ENCODE measurements at places on chromosomes 7 and 10. TPM values are rescaled to one million over a fixed set of nuclear protein-coding genes. Genes with fewer than 3 reads are reported as not detected.

DNA sequence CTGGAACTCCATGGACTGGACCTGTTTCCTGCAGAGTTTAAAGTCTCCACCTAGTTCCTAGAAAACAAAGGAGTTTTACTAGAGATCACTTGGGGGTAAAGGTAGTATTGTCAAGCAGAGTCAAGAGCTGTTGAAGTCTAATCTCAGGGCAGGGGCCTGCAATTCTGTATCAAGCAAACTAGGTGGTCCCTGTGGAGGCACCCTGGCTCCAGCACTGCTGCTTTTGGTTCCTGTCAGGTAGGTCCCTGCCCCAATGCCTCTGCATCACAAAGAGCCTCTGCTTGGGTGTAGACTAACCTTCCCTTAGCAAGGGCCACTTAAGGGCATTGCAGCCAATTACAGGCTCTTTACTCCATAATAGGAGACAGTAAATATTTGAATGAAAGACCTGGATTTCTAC lies 22.5 kb downstream of the ZSCAN25 start:
- DNase-seq: no peak

GRCh38 chr7:96211954-96212353 lies 109.9 kb downstream of the SLC25A13 start:
- DNase-seq: no peak

DNA sequence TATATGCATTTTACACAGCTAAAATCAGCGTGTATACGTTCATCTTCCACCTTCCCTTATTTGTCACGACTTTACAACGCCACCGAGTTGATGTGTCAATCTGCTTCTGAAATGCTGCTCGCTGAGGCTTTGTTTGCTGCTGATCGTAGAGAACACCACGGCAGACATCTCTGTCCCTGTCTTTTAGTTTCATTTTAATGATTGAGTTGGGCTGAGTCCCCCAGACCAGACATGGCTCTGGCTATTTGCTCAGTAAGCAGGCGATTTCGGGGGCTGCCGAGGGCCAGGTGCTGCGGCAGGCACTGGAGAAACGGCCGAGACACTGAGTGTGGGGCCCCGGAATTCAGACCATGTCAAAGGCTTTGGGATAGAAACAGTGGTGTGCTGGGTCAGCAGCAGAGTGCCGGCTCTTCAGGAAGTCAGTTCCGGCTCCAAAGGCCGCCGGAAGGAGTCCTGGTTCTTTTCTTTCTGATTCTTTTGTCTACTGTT lies 5.0 kb downstream of the LRRC27 start:
- no peak for DNase-seq

DNA sequence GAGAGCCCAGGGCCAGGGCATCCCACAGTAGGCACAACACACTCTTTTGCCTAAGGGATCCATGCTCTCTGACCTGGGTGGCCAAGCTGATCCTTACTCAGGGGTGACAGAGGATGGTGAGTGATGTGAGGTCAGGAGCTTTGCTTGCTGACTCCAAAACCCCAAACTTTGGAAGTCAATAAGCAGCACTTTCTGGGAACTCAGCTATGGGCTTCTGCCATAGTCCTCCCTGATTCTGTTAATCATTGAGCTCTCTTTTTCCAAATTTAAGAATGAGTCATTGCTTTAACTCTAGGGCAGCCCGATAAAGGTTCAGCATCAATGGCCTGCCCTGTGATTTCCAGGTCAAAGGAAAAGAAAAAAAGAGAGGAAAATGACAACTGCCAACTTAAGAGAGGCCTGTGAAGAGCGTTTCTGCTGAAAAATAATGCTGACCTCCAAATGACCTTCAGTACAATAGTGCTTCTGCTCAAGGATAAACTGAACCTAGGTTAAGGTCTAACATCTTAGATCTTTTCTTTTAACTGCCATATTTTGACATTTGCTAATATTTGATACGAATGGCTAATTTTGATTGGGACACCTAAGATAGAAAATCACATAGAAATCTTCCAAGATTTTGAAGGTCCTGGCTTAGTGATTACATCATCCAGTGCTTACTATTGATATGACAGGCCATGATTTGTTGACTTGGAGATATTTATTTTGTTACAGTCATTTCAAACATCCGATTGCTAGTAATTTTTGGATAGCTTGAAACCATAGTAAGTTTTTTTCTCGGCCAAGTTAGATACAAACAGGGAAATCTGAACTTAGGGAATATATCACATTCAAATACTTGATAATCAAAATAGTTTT lies 20.8 kb upstream of the RELN start:
- no peak for DNase-seq

- DNase-seq: no peak
These were observed 66.2 kb downstream of the WDR37 start for GRCh38 chr10:1122349-1122748.

- DNase-seq: peak; percentile 35
These were observed 470.0 kb downstream of the SUGCT start for GRCh38 chr7:40604601-40605438.

DNA sequence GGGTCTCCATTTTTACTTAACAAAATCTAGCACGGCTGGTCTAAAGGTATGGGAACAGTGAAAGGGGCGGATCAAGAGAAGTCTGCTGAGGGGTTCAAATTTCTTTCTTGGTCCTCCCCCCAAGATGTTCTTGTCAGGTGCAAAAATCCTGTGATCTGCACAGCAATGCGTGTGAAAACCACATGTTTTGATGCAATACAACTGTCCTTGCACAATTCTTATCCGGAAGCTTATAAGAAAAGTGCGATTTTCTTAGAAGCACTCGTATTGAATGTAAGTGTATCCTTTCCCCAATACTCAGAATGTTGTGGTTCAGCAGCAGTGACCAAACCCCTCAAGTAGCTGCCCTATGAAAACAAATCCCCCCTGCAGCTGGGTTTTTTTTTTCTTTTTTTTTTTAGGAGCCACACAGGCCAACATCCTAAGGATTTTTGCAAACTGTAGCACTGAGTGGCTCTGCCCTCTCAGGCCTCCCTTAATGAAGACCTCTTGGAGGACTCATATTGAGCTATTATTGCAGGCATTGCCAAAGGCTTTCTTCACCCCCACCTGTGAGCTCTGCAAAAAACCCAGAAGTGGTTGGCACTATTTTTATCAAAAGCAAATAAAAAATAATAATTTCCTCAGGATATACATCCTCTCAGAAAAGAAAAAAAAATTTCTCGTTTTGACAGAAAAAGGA lies 151.9 kb upstream of the ITGB1 start:
- no peak for DNase-seq

- no peak for DNase-seq
These were observed 4.1 kb upstream of the CHN2 start for GRCh38 chr7:29190349-29191045.

DNA sequence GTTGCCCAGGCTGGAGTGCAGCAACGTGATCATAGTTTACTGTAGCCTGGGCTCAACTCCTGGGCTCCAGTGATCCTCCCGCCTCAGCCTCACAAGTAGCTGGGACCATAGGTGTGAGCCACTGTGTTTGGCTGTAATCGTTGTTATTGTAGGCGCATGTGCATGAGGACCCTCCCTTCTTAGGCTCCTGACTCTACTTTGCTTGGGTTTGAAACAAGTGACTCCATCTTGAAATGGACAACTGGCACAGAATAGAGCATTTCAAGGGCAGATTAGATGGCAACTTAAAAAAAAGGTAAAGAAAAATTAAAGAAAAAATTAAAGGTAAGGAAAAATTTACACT lies 15.4 kb upstream of the GIMAP8 start:
- DNase-seq: no peak

DNA sequence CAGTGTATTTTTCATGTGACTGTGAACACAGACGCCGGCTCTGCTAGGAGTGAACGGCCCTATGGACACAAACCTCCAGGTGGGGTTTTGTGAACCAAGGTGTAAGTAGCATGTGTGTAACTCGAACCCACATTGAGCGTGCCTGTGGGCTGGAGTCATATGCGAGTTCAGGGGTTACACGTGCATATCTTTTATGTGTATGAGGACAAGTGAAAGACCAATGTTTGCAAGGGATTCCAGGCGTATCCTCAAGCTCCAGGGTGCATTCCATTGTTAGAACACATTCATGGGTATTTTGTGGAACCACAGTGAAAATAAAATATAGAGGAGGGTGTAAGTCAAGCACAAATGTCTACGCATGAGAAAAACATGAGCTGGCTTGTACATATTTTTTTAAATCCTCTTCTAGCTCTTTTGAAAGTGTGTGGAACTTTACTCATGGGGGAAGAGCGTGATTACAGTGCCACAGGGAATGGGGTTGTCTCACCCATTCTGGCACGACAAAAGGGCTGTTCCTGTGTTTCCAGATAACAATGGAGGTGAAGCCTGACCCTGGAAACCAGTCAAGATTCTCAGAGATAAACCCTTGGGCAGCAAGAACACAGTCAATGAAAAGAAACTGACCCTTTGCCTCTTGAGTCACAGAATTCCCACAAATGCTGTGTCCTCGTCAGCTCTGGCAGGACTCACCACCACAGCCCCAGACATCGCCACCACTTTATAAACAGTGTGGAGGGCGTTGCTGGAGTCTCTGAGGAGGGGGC lies 37.0 kb upstream of the GOT1 start:
- DNase-seq: no peak

GRCh38 chr10:30127120-30127541 lies 67.7 kb upstream of the JCAD start:
- DNase-seq: no peak

DNA sequence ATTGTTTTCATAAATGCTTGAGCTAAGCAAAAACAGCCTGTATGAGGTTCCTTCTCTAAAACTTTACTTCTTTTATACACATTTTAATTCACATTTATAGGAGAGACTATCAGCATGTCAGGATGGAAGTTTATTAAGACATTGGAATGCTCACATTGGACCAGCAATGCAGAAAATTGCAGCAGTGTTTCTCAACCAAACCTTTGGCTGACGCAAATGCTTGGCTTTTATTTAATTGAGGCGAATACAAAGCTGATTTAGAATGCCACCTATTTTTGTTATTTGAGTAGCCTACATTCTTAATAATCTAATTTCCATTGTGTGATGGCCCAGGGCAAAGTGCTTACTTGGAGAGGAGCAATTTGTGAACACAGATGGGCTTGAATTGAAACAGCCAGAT lies 283.2 kb downstream of the ARL4A start:
- DNase-seq: no peak

GRCh38 chr10:29849126-29849833 lies 210.1 kb downstream of the JCAD start:
- DNase-seq: peak; percentile 90

DNA sequence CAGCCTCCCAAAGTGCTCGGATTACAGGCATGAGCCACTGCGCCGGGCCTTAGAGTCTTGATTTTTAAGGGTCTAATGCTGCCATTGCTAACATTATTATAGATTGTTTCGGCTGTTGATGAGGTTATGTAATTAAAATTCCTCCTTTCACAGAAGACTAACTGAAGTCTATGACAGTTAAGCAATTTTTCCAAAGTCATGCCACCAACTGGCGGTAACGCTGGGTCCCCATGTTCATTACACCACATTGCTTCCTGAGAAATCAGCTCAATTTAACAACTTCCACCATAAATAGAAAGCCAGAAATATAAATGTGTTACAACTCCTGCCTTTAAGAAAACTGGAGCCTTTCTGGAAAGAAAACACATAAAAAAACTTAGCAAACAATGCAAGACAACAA lies 3.5 kb downstream of the ERLIN1 start:
- no peak for DNase-seq

- DNase-seq: no peak
These were observed 4.5 kb upstream of the LRRC18 start for GRCh38 chr10:48944171-48944570.

DNA sequence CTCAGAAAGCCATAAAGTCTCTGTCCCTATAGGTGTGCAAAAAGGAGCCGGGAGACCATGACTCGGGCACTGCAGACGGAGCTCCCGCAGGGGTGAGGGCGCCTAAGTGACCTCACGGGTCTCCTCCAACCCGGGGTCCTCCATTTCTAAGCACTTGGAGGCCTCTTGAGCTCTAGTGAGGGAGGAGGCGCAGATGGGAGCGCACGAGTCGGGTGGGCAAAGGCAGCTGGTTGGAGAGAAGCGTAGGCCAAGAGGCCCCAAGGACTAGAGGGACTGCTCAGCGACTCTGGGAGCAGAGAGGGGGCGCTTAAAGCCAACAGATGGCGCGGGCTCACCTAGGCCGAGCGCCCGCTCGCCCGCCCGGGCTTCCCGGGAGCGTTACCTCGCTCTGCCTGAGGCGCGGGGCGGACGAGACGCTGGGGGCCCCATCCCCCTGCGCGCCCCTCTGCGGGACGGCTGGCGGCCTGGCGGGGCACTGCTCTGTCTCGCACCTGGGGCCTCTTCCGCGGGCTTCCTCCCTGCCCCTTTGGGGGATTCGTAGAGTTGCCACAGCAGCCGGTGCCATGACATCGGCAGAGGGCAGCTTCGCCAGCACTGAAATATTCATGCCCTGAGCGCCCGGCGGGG lies 523 bp upstream of the CDH23 start:
- DNase-seq: no peak

- no peak for DNase-seq
These were observed 25.6 kb downstream of the ADRA2A start for GRCh38 chr10:111102359-111102837.

DNA sequence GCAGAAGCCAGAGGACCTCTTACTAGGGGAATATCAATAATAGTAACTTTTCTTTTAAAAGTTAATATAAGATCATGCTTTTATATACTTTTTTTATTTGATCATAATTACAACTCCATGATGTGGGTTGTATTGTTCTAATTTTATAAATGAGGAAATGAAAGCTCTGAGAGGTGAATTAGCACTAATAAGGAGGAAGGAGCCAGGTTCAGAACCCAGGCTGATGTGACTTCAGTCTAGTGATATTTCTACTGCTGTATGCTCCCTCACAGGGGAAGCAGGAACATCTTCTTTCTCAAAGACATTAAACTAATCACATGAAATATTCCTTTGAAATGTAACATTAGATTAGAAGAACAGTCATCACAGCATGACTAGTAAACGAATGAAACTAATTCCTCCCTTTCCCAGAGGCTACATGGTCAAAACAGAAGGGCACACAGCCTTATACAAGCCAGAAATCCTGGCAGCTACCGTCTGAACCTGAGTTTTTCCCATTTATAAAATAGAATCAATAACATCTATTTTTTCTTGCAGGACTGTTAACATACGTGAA lies 81.4 kb upstream of the GJD4 start:
- DNase-seq: no peak

- DNase-seq: no peak
These were observed 214.8 kb downstream of the KLF6 start for GRCh38 chr10:3570131-3570729.

DNA sequence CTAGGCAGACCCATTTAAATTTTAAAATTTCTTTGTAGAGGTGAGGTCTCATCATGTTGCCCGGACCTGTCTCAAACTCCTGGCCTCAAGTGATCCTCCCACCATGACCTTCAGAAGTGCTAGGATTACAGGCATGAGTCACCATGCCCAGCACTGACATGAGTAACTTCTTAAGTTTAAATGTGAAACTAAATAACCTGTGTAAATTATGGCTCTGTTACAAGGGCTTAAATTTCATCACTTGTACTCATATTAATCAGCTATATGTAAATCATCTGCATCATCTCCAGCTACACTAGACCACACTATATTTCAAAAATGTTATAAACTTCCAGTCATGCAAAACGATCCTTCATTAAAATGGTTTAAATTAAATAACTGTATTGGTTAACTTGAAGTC lies 56.1 kb downstream of the ATAD1 start:
- peak; percentile 72 for DNase-seq

UNCX gene
- not detected for total RNA-seq

PNLIP gene
- not detected for total RNA-seq

LEP gene
- total RNA-seq: not detected

SPDYE1 gene
- total RNA-seq: not detected

LBX1 gene
- total RNA-seq: 1.1 TPM

SHH gene
- total RNA-seq: 0.03 TPM

MEST gene
- total RNA-seq: not detected

PTF1A gene
- not detected for total RNA-seq

HPSE2 gene
- total RNA-seq: not detected

KCND2 gene
- total RNA-seq: 0.53 TPM

ZNF273 gene
- total RNA-seq: 18.0 TPM

All from A172 (cell line).